Activated naive CD4-positive, alpha-beta T cell treated with anti-CD3 and anti-CD28 coated beads, Interleukin-2, amount 10 ng/mL, durations not matched to agents 7 days and 5 days (primary cell): ENCODE measurements at places on chromosomes 4 and X.
A peak's percentile ranks its signal among the peaks of the same experiment; 100 is the strongest.

GRCh38 chr4:78059524-78059889 lies 2.4 kb downstream of the FRAS1 start:
- peak; percentile 38 for DNase-seq

- DNase-seq, result no peak
Observed at GRCh38 chr4:88411491-88412096, 32.9 kb downstream of the HERC6 start.

- DNase-seq, result no peak
Observed at GRCh38 chrX:9087271-9088040, 53.5 kb upstream of the FAM9B start.

DNA sequence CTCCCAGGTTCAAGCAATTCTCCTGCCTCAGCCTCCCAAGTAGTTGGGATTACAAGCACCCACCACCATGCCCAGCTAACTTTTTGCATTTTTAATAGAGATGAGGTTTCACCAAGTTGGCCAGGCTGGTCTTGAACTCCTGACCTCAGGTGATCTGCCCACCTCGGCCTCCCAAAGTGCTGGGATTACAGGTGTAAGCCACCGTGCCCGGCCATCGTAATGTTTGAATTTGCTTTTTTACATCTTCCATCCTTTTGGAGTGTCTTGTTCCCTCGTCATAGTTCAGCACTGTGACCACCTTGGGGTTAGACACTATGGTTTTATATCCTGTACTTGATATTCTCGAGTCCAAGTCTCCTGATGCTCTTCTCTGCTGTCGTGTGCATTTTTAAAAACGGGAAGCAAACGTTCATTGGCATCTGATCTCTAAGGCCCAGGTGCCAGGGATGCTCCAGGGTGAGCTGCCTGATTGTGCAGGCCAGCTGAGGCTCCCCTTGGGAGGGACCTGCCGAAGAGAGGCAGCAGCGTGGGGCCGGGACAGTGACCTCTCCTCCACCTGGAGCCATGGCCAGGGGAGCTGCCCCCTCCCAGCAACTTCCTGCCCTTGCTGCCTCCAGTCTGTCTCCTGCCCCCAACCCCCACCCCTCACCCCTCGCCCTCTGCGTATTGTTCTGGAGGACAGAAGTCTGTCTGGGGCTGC lies 16.7 kb downstream of the DGKQ start:
- no peak for DNase-seq

DNA sequence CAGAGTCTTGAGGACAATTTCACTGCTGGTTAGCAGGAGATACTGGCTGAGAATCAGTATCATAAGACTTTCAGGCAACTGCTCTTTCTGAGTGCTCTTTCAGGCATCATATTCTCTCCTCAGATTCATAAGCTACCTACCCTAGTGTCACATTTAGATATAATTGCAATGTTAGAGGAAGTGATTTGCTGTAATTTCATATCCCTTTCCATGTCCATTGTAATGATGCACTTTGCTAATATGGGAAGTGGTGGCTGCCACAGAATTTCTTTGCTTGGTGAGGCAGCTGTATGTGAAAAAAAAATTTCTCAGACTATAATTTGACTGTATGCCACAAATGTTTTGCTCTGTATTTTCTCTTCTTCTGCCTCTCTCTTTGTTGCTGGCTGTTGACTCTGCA lies 63.3 kb downstream of the DOCK11 start:
- no peak for DNase-seq

DNA sequence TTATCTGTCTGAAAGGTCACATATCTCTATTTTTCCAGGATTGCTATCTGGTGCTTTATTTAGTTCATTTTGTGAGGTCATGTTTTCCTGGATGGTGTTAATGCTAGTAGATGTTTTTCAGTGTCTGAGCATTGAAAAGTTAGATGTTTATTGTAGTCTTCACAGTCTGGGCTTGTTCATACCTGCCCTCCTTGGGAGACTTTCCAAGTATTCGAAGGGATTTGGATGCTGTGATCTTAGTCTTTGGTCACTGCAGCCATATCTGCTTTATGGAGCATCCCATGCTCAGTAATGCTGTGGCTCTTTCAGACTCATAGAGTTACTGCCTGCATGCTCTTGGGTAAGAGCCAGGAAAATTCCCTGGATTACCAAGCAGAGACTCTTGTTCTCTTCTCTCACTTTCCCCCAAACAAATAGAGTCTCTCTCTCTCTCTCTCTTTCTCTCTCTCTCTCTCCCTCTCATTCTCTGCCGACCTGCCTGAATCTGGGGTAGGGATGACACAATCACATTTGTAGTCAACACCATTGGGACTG lies 130.0 kb downstream of the AR start:
- DNase-seq, result no peak

DNA sequence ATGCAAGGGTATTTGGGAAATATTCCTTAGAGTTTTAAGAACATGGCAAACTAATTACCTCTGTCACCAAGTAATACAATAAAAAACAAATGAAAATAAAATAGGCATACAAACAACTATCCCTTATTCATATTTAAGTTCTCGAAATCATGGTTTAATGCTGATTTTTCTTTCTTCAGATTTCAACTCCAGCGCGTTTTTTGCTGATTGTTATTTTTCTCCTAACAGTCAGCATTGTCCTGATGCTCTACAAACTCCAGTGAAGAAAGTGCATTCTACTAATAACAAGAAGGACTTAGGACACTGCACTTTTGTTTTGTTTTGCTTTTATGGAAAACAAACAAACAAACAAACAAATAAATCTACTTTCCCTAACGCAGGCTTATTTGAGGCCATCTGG lies 282.4 kb downstream of the FSTL5 start:
- no peak for DNase-seq

- no peak for DNase-seq
Observed at GRCh38 chr4:147787204-147787603, 55.3 kb downstream of the ARHGAP10 start.

DNA sequence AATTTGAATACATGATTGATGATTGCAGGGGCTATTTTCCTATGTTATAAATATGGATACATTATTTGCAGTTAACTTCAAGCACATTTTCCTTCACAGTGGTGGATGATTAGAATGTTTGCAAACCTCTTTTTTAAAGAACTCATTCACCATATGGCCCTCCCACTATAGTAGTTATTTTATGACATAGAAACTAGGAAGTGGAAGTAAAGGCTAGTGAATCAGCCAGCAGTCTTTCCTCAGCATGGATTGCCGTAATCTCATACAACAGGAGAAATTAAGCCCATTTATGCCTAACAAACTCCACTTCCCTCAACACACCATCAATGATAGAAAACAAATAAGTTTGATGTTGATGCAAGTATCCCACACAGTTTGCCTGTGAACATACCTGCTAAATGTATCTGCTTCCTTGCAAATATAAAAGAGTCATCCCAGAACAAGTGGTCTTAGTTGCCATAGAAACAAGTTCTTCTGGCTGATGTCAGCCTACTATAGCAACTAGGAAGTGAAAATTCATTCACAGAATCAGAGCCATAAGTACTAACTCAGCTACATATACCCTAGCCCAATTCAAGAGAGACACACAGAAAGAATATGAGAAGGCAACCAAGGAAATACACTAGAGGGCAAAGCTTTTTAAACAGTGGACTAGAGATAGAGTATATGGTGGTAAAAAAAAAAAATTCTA lies 100.9 kb upstream of the RADX start:
- no peak for DNase-seq

DNA sequence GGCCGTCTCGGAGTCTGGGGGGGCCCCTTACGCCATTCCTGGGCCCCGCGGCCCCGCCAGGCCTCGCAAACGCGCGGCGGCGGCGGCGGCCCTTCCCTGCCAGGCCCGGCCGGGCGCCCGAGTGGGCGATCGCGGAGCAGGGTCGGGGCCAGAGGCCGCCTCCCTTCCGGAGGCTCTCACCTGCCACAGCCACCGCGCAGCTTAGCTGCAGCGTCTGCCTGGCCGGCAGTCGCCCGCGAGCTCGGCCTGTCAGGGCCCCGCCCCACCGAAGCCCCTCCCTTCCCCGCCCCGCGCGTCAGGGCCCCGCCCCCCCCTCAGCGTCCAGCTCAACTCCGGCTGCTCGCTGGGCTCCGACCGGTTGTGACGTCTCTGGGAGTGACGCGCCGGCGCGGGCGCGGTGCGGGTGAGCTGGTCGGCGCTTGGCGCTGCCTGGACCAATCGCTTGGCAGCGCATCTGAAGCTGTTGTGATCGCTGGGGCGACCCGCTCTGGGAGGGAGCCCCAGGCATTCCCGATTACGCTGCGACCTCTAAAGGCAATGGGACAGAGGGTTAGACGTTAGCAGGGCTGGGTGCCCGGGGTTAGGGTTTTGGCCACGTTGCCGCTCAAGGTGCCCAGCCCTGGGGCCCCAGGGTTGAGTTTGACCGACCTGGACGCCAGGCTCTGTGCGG lies at the start of gene SLC10A3:
Gene SLC10A3, minus strand, starts transcription at position 216 of the 670 bp plus-strand sequence. CDS start 1,689 bp downstream, outside the sequence.
- DNase-seq, result peak; percentile 92

- no peak for DNase-seq
Observed at GRCh38 chrX:133670383-133670782, 255.1 kb upstream of the GPC4 start.

GRCh38 chr4:158769175-158769921 lies 522 bp downstream of the FNIP2 start:
- peak; percentile 66 for DNase-seq

GRCh38 chrX:120727911-120728310 lies 98.1 kb upstream of the C1GALT1C1 start:
- DNase-seq, result no peak

DNA sequence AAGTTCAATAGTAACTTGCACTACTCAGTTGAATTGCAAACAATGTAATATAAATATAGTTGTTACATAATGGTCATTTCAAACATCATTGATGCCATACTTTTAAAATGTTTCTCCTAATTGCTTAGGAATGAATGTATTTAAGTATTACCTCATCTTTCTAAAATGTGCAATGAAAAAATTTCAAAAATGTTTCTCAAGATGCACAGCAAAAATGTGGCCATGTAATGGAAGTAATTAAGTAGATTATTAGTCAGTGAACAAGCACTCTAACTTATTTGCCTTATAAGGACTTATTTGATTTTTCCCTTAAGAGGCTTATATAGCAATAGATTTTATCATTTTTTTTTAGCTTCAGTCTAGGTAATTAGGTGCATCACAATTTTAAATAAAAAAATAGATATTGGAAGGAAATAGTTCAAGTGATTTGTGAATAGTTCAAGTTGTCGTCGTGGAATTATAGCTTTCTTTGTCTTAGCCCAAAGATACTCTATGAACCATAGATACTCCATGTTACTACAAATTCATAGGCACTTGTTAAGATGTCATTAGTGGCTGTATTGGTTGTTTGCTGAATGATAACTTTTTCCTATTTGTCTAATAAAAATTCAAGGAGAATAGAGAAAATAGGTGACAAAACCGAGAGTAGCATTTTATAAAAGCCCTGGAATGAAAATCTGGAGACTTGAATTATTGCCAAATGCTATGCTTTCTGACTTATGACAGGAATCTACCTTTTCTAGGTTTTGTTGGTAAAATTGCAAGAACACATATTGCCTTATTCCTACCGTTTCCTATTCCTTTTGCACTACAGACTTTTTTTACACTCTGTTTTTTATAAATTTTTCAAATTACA lies 118.5 kb downstream of the TLL1 start:
- DNase-seq, result no peak

DNA sequence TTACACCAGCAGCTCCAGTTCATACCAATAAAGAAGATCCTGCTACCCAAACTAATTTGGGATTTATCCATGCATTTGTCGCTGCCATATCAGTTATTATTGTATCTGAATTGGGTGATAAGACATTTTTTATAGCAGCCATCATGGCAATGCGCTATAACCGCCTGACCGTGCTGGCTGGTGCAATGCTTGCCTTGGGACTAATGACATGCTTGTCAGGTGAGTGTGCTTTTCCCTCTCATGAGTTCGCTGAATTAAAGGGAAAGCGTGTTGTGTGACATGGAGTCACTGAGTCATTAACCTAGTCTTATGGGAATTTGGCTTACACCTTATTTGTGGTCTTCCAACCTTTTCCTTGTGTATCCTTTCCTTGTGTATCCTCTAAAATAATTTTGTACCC lies 15.9 kb downstream of the TMEM165 start:
- no peak for DNase-seq

DNA sequence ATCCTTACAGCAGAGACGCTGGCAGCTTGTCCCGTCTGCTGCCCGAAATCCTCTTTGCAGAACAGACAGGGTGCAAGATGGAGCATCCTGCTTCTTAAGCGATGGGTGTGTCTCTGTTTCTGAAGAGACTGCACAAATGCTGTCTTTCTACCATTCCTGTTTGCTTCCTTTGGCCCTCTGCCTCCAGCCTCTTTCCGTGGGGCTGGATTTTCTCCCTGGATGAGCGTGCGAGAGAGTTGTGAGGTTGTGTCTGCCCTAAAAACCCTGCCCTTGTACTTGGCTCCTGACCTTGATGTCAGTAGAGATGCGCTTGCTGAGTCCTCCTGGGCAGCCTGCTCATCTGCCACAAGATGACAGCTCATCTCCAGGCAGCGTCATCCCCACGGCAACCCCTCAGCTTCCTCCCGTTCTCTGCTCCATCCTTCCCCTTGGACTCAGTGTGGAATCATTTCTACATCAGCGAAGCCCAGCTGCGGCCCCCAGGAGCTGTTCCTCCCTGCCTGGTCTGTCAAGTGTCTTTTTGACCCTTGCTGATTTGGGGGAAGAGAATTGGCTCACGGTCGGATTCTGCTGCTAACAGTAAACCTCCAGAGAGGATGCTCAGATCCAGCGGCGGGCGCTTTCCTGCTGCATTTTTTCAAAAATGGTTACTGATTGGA lies 246.2 kb downstream of the ASMT start:
- DNase-seq, result no peak

GRCh38 chr4:56530269-56531148 lies 24.9 kb downstream of the ARL9 start:
- DNase-seq, result peak; percentile 88

DNA sequence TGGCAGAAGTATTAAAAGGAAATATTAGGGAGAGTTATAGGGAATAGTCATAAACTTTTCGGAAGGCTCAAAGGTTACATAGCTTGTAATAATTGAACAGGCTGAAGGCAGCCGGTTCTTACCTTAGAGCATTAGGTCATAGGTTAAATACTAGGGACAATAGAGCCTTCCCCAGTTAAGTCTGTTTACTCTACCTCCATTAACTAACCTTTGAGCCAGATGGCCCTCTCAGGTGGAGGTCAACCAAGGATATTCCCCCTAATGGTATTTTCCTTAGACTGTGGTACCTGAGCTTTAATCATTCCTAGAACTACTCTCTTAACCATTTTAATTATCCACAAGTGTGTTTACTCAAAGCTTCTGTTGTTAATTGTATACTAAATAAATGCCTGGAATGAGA lies 920.9 kb upstream of the PABPC4L start:
- no peak for DNase-seq

GRCh38 chr4:174398728-174399127 lies 115.0 kb downstream of the CEP44 start:
- DNase-seq, result no peak

GRCh38 chr4:128521648-128522111 lies 234.1 kb upstream of the PGRMC2 start:
- no peak for DNase-seq

- no peak for DNase-seq
Observed at GRCh38 chr4:180850318-180850940, 1392.8 kb upstream of the TENM3 start.

- DNase-seq, result no peak
Observed at GRCh38 chr4:22504922-22505321, 10.9 kb downstream of the ADGRA3 start.
